Stimulated activated CD8-positive, alpha-beta memory T cell treated with anti-CD3 and anti-CD28 coated beads, Interleukin-4, amount 100 ng/mL, for 48 hours (primary cell): ENCODE measurements at places on chromosomes 11 and 22.
A peak's percentile ranks its signal among the peaks of the same experiment; 100 is the strongest.

GRCh38 chr22:33715237-33715985 is 204.9 kb downstream of the LARGE1 start:
- DNase-seq = no peak

DNA sequence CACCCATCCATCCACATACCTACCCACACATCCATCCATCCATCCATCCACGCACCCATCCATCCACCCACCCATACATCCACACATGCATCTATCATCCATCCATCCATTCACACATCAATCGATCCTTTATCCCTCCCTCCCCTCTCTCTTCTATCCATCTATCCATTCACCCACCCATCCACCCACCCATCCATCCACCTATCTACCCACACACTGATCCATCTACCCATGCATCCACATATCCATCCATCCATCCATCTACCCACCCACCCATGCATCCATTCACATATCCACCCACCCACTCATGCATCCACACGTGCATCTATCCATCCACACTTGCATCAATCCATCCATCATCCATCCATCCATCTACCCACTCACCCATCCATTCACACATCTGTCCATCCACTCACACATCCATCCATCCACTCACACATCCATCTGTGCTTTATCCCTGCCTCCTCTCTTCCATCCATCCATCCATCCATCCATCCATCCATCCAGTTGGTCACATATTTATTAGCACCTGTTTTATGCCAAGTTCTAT is 366.1 kb downstream of the CTTN start:
- no peak for DNase-seq

DNA sequence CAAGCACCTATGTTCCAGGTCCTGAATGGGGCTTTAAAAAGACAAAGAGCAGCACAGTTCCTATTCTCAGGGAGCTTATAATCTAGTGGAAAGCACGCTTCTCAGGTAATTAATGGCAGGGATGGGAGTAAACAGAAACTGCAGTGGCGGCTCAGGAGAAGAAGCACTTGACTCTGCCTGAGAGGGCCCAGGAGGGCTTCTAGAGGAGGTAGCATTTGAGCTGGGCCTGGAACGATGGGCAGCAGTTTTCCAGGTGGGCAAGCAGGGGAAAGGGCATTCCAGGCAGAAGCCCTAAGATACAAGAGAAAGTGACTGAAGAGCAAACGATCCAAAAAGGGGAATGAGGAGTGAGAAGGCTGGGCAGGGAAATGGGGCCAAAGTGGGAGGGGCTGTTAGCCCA is 37.1 kb upstream of the CHST1 start:
- DNase-seq = no peak

GRCh38 chr22:41827671-41828070 is 5.2 kb upstream of the SREBF2 start:
- no peak for DNase-seq

- DNase-seq = peak; percentile 55
Measured at GRCh38 chr11:77411137-77411707, 62.7 kb downstream of the PAK1 start.

DNA sequence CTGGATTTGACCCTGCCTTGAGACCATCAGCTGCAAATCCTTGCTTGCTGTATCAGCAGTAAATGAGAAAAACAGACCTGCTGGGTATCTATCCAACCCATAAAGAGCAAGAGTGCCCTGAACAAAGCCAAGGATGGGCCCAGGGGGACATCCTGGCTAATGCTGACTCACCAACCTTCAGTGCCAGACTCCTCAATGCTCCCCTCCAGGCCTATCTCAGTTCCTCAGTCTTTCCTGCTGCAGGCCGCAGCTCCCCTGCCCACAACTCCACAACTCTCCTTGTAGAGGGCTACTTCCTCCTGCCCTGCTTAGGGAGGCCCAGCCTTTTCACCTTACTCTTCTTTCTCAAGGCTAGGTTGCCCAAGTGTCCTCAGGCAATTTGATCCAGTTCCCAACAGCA is 2.6 kb downstream of the LAMTOR1 start:
- DNase-seq = no peak

DNA sequence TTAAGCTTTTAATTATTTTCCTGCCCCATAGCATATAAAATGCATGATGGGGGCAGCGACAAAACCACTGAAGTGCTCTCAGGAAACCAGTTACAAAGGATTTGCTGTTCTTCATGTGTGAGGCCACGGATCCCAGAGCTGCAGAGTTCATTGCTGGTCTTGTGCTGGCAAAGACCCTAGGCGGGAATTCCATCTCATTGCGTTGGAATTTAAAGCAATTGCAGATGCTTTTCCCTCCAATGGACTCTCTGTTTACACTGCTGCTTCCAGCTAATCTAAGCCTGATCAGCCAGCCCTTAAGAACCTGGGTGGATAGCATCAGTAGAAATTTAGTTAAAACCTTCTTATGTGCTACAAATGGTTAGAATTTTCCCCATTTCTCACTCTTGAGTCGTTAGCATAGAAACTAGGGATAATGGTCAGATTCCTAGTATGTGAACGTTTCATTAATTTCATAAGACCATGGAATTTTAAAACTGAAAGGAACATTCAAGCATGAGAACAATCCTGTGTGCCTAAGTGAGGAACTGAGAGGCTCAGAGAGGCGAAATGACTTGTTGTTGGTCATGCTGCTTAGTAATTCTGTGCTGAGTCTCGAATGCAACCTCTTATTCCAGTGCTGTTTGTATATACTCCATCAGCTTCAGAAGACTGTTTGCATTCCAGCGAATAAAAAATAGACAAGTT is 36.1 kb upstream of the ADSL start:
- DNase-seq = no peak

GRCh38 chr22:30291058-30291892 is 2.0 kb upstream of the CASTOR1 start:
- no peak for DNase-seq

DNA sequence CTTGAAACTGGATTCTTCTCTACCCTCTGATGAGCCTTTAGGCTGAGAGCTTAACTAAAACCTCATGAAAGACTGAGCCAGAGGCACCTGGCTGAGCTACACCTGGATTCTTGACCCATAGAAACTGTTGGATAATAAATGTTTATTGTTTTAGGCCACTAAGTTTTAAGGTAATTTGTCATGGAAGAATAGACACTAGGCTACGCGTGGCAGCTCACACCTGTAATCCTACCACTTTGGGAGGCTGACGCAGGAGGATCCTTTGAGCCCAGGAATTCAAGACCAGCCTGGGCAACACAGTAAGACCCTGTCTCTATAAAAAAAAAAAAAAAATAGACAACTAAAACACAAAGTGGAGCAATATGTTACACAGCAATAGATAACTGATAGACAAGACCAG is 29.2 kb upstream of the UPB1 start:
- DNase-seq = no peak

DNA sequence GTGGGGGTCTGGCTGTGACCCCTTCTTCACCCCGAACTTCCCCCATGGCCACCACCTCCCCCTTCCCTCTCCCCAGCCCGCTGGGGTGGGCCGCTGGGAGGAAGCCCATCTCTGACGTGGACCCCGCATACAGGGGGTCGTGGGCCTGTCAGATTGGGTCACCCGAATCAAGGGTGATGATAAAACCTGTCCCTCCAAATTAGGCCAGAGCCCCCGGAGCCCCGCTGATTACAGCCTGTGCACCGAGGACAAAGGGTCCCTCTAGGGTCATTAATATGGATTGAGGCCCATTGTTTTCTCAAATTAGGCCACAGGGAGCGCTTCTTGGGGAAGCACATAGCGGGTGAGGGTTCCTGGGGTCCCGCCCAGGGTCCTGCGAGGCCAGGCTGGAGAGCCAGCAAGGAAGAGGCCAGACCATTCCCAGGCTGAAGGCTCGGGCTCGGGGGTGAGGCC is 4.9 kb upstream of the LINC01488 start:
- DNase-seq = no peak
